Stimulated activated CD4-positive, alpha-beta T cell treated with anti-CD3 and anti-CD28 coated beads, Interleukin-2, amount 100 ng/mL, for 24 hours (primary cell): ENCODE measurements at places on chromosomes 12 and 14.

- no peak for DNase-seq
Observed at GRCh38 chr12:12098691-12099015, 27.9 kb downstream of the BCL2L14 start.

- no peak for DNase-seq
Observed at GRCh38 chr12:55132816-55133215, 6.6 kb downstream of the OR9K2 start.

DNA sequence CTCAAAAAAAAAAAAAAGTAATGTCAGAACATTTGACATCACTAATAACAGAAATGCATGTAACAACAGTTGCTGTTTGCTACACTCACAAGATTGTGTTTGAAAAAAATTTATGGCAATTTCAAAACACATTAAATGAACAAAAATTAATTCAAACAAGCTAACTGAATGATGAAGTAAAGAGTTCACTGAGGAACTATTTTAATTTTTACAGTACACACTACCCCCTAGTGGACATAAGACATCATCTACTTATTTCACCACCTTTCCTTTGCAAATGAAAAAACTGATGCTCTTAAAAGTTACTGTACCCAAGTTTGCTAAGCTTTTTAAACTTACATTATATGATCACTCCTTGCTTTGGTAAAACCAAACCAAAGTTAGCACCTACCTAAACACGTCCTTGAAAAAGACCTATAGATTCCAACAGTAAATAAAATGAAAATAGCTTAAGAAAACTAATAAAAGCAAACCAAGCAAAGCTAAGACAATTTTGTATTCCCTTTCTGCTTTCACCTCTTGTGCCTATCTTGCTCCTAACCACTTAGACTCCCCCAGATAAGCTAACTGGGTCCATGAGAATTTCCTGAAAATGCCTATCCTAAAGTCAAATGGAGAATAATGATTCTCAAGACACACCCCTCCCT, 22.2 kb downstream of the UBE2N start:
- no peak for DNase-seq

DNA sequence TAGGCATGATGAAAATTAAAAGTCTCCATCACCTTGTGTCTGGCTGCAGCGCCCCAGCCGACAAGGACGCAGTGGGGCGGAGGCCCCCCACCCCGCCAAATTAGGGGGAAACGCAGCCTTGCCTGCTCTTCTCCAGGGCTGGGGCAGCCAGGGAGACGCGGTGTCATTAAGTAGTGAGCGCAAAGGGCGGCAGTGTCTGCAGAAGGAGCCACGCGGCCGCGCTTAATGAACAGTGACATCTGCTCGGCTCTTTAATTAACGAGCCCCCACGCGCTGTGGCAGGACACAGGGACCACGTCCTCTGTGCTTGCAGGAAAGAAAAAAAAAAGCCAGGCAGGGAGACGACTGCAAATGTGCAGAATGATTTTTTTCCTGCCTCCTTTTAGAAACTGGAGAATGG, 93.4 kb upstream of the NCOR2 start:
- DNase-seq: no peak

GRCh38 chr12:132734206-132734605, 23.6 kb downstream of the PGAM5 start:
- no peak for DNase-seq

GRCh38 chr12:117661471-117661870, 300.0 kb upstream of the NOS1 start:
- DNase-seq: no peak

GRCh38 chr12:132634411-132634990, 15.9 kb downstream of the P2RX2 start:
- no peak for DNase-seq

GRCh38 chr14:95313707-95314106, 6.0 kb downstream of the CLMN start:
- no peak for DNase-seq

DNA sequence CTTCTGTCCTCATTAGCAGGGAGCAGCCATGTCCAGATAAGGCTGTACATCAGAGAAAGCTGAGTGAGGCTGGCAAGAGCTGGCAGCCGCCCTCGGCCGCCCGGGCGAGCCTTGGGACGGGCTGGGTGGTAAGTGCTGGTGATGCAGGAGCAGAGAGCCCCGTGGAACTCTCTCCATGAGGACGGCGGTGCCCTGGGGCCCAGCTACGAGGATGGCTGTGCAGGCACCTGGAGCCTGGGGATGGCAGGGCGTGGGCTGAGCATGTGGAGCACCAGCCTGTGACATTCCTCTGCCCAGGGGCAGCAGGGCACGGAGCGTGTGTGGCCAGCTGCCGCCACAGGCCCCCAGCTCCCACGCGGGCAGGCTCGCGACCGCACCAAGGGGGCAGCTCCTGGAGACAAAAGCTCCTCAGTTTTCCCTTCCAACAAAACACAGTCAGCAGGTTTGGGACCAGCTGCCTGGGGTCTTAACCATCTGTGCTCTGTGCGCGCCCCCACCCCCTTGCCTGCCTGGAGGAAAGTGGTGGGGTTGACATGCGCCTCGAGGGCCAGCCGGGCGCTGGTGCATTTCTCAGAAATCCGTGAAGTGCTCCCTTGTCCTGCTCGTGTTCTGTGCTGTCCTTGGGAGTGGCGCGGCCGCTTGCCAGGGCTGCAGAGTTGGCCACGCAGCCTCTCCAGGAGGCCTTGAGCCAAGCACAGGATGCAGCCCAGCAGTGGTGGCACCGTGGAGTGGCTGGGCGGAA, 21.4 kb downstream of the PACS2 start:
- no peak for DNase-seq

DNA sequence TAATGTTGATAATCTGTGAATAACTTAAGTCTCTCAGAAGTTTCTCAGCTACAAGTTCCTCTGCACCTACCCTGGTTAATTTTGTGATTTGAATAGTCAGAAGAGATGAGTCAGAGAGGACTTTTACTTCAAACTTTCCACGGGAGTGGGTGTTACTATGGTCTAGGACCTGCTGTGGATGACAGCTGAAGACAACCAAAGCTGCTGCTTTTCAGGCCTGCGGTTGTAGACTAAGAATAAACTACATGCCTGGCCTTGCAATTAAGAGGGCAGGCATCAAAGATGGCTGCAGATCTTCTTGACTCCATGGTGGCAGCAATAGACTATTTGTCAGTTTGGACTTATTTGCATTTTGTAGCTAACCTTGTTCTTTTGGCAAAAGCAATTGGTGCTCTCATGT, 227.1 kb upstream of the KRR1 start:
- peak; percentile 32 for DNase-seq

DNA sequence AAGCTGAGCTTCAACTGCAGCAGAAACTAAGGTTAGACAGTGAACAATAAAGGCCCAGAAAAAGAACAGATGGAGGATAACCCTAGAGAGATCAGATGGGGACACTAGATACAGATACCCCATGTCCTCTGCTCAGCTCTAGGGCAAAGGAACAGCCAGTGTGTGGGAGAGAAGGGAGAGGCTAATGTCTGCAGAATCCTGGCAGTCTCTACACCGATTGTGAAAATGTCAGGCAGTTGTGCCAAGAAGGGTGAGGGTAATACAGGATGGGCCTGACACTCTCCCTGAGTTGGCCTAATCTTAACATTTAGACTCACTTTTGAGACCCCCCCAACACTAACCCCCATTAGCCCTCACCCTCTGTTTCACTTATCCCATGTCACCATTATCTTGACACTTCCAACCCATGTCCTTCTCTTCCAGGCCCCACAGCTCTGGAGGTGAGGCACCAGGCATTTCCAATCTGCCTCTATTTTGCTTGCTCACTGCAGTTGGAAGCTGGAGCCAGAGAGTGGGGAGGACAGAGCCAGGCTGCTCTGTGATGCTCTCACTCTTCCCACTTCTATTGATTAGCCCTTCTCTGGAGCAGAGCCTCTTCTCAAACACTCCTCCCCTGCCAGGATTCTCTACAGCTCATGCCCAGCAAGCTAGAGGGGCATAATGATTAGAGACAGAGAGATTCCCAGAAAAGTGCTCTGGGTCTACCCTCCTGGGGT, 3.0 kb upstream of the BLOC1S1 start:
- DNase-seq: no peak

- no peak for DNase-seq
Observed at GRCh38 chr14:95101736-95102679, 55.3 kb downstream of the DICER1 start.

DNA sequence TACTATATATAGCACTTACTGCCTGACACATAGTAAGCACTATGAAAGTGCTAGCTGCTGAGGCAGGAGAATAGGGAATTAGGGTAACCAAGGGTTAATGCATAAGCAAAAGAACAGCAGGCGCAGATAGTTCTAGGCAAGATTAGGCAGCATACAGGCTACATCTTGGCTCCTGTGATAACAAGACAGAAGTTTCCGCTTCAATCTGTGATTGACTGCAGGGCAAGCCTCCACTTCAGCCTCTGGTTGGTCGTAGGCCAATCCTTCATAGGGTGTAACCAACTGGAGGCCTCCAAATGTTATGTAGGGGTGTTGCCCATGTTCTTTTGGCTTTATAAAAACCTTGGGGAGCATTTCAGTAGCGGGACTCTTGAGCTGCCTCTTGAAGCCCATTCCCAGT, 46.9 kb downstream of the KLHL28 start:
- DNase-seq: no peak

DNA sequence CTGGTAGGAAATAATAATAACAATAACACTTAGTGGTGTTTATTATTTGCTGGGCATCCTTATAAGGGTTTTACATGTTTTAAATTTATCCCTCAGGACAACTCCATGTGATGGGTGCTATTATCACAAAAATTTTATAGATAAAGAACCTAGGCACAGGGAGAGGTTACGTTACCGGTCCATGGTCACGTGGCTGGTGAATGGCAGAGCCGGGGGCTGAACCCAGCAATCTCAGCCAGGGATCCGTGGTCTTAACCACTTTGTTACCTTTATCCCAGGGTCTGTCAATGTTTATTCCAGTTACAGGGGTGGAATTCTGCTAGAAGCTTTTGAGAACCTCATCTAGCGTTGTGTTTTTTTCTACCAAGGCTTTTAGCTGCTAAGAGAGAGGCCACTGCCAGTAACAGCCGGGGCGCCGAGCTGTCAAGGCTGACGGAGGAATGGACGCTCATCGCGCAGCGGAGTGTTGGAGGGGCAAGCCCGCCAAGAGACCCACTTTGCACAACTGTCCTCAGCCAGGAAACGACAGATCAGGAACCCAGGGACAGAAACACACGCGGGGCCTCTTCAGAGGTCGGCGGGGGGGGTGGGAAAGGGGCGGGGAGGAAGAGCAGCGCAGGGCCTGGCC, 418 bp downstream of the AMN1 start:
- peak; percentile 47 for DNase-seq

DNA sequence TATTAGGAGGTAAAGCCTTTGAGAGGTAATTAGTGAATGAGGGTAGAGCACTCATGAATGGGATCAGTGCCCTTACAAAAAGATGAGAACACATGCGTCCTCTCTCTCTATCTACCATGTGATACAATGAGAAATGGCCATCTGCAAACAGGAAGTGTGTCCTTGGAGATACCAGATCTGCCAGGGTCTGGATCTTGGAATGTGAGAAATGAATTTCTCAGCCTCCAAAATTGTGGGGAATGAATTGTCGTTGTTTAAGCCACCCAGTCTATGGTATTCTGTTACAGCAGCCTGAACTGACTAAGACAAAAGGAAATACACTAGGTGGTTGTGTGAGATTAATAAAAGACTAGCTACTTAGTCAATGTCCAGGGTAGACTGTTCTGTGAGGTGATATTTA, 366.6 kb downstream of the NELL2 start:
- DNase-seq: no peak

- no peak for DNase-seq
Observed at GRCh38 chr12:51692016-51692415, 101.0 kb downstream of the SCN8A start.

DNA sequence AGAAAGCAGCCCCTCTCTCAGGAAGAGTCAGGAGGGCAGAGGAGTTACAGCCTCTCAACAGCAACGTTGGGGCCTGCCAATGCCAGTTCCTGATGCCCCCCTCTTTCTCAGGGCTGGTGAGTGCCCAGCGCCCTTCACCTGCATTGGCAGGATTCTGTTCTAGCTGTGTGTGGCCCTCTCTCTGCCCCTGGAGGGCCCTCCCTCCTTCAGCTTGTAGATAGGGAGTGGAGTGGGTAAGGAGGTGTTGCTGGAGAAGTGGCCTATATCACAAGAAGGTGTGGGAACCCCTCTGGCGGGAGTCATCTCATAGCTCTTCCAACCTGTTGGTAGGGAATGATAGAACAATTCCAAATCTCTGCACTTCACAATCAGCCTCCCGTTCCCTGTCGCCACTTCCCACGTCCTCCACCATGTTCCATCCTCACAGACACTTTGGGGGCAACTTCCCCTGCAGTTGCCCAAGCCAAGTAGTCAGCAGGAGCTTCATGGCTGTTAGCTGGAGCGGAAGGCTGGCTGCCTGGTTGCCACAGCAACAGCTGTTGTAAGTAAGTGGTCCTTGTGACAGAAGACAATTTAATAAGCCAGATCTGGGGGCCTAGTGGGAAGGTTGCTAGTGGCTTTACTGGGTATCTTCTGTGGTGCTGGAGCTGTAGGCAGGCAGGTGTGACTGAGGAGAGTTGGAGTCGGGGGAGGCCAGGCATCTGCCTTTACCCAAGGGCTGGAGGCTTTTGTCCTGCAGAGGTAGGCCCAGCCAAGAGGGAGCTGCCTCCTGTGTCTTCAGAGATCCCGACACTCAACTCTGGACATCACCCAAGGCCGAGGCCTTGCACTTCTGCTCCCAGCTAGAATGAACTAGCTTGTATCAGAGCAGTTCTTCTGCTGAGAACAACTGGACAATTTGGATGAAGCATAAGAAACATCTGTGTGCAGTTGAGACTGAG, 38.4 kb downstream of the GALNT16 start:
- DNase-seq: no peak

DNA sequence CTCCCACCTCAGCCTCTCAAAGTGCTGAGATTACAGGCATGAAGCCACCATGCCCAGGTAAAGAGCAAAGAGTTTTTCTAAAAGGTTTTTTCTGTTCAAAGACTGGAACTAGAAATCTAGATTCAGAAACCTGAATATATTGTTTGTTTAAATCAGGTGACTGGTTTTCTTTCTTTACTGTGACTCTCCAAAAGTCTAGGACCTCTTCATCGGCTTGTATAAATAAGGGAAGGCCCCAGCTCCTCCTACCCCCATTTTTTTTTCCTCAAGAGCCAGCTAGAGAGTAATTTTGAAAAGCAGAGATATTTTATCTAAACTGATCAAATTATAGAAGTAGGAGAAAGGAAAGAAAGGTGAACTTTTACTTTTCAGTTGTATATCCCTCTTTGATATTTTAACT, 48.0 kb downstream of the TMEM116 start:
- no peak for DNase-seq

DNA sequence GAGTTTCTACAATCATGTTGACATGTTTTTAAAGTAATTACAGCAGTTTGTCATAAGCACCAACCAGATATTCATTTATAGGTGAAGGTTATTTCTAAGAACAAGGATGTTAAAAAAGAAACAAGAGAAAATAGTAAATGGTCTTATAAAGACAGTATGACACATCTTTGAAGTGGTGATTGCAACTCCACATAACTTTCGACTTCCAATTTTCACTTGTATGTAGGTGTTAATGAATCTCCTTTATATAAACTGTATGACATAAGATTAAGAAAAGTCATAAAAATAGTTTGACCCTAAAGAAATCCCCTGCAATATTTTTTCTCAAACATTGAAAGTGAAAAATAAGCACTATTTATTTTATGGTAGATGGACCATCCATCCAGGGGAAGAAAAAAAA, 144.8 kb upstream of the PTPRQ start:
- DNase-seq: no peak
